PC-3 (cell line): ENCODE measurements at places on chromosomes 3 and 15. TPM values are rescaled to one million over a fixed set of nuclear protein-coding genes. Genes with fewer than 3 reads are reported as not detected.

Gene MYZAP
- 3.5 and 6.0 TPM in 2 replicates for total RNA-seq

- H3K4me1 ChIP-seq: peaks cover 12% of the 10 kb centered on the region
- DNase-seq: no peak
- H3K27me3 ChIP-seq: no peaks in the 10 kb centered on the region
- H3K36me3 ChIP-seq: no peaks in the 10 kb centered on the region
These were observed 29.9 kb downstream of the ACKR4 start for GRCh38 chr3:132626955-132627354.

DNA sequence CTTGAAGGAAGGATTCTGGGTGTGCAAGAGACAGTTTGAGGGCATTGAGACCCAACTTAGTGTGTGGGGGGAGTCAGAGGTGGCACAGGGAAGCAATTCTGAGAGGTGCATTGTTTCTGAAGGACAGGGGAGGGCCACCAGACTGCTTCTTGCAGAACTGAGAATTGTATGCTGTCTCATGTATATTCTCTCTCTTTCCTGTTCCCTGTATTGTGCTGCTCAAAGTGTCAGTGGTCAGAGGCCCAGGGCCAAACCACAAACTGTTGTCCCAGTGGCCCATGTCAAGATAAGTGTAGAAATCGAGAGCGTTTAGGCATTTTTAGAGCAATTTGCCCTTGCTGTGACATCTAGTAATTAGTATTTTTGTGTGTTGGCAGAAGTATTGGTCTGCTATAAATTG lies 567.1 kb downstream of the EDEM1 start:
- no peak overlapping the region for H3K27ac ChIP-seq
- H3K27me3 ChIP-seq: no peaks in the 10 kb centered on the region
- no peak overlapping the region for H3K4me3 ChIP-seq
- H3K36me3 ChIP-seq: no peaks in the 10 kb centered on the region

DNA sequence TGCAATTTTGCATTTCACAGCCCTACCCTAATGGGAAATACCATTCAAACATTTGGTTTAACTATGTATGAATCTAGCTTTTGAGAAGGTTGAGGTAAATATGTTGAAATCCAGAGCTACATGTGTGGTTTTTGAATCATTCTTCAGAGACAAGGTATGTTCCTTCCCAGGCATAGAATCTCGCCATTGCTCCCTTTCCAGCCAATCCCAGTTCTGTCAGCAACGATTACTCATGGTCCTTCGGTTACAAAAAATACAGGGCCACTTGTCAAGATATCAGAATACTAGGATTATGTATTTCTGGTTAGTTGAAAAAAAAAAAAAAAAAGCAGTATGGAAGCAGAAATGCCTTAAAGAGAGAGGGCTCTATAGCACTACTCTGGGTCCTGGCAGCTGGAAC lies 182.4 kb downstream of the RBMS3 start:
- H3K4me3 ChIP-seq: no peak overlapping the region
- no peak for DNase-seq
- no peaks in the 10 kb centered on the region for H3K36me3 ChIP-seq
- H3K27ac ChIP-seq: no peak overlapping the region
- H3K27me3 ChIP-seq: no peaks in the 10 kb centered on the region

- H3K27ac ChIP-seq: no peak overlapping the region
- H3K4me3 ChIP-seq: no peak overlapping the region
- no peak for DNase-seq
- no peaks in the 10 kb centered on the region for H3K27me3 ChIP-seq
- H3K36me3 ChIP-seq: no peaks in the 10 kb centered on the region
- H3K4me1 ChIP-seq: no peaks in the 10 kb centered on the region
These were observed 150.2 kb upstream of the SUCLG2 start for GRCh38 chr3:67804578-67804977.

GRCh38 chr3:115996420-115997108 lies 373.3 kb downstream of the GAP43 start:
- H3K36me3 ChIP-seq: no peaks in the 10 kb centered on the region
- H3K4me1 ChIP-seq: peaks cover 28% of the 10 kb centered on the region
- H3K27ac ChIP-seq: peak overlapping the region; percentile 53
- H3K27me3 ChIP-seq: no peaks in the 10 kb centered on the region
- H3K4me3 ChIP-seq: no peak overlapping the region

Gene CSPG4
- total RNA-seq: 2.0 and 2.9 TPM in 2 replicates
